ENCODE measurements at places on chromosomes 5 and 9. TPM values are rescaled to one million over a fixed set of nuclear protein-coding genes. Genes with fewer than 3 reads are reported as not detected.

The UBE2QL1 gene
- total RNA-seq: not detected

The PCDHB9 gene
- total RNA-seq: not detected

The FRMD3 gene
- total RNA-seq: 0.27 TPM

The LIFR gene
- total RNA-seq: not detected

The BTNL3 gene
- total RNA-seq: not detected

The SLC6A7 gene
- not detected for total RNA-seq

DNA sequence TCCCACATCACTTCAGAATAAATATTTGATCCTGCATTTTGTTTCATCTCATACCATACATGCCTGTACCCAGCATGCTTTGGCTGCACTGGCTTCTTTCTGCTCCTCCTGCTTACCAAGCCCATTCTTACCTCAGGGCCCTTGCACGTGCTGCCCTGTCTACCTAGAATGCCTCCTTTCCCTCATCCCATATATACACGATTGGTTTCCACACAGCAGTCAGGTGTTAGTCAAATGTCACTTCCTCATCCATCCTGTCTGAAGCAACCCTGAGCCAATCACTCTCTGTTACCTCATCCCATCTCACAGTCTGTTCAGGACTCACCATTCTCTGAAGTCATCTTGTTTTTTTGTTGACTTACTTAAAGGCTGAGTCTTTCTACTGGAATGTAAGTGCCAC is 30.3 kb downstream of the CAST start:
- H3K36me3 ChIP-seq: peaks cover 3% of the 10 kb centered on the region
- peaks cover 4% of the 10 kb centered on the region for H3K4me1 ChIP-seq
- no peak overlapping the region for H3K27ac ChIP-seq
- no peaks in the 10 kb centered on the region for H3K27me3 ChIP-seq
- no peak for DNase-seq
- H3K4me3 ChIP-seq: no peak overlapping the region

DNA sequence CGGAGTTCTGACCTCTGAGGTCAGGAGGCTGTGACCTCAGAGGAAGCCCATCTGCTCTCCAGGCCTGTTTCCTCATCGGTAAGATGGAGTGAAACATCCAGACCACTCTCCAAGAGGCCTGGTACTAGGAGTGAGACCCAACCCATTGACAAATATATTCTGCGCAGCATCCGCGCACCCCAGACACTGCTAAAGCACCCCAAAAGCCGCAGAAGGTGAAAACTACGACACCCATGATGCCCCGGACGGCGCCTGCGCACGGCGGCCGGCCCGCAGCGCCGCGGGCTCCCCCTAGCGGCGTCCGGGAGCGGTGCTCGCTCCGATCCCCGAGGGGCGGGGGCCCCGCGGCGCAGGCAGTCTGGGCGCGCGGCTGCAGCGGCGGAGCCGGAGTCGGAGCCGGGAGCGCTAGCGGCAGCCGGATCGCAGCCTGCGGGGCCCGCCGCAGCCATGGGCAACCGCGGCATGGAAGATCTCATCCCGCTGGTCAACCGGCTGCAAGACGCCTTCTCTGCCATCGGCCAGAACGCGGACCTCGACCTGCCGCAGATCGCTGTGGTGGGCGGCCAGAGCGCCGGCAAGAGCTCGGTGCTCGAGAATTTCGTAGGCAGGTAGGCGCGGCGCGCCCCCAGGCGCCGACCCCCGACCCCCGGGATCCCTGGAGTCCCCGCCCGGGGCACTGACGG is at the start of gene DNM1:
DNM1 (plus strand) TSS at position 356 of the 683 bp plus-strand sequence; CDS start at position 448, 92 bp downstream.
- H3K36me3 ChIP-seq: no peaks in the 10 kb centered on the region
- DNase-seq: peak; percentile 66
- H3K27me3 ChIP-seq: peaks cover 9% of the 10 kb centered on the region
- H3K4me1 ChIP-seq: peaks cover 18% of the 10 kb centered on the region
- H3K4me3 ChIP-seq: peak within 1 kb of the TSS; percentile 62
- peak within 1 kb of the TSS; percentile 77 for H3K27ac ChIP-seq

- DNase-seq: peak; percentile 56
- H3K27ac ChIP-seq: no peak overlapping the region
- H3K4me1 ChIP-seq: peaks cover 29% of the 10 kb centered on the region
- no peak overlapping the region for H3K4me3 ChIP-seq
- no peaks in the 10 kb centered on the region for H3K27me3 ChIP-seq
Observed at GRCh38 chr5:173618927-173619519, 2.6 kb upstream of the BOD1 start.

- no peaks in the 10 kb centered on the region for H3K36me3 ChIP-seq
- H3K27ac ChIP-seq: no peak overlapping the region
- no peak for DNase-seq
- peaks cover 16% of the 10 kb centered on the region for H3K4me1 ChIP-seq
Observed at GRCh38 chr5:16780325-16780724, 155.8 kb downstream of the MYO10 start.

- DNase-seq: peak; percentile 69
- peaks cover 41% of the 10 kb centered on the region for H3K4me1 ChIP-seq
- H3K4me3 ChIP-seq: no peak overlapping the region
- no peaks in the 10 kb centered on the region for H3K27me3 ChIP-seq
Observed at GRCh38 chr5:75023368-75024159, 28.8 kb downstream of the GCNT4 start.

- H3K36me3 ChIP-seq: no peaks in the 10 kb centered on the region
- H3K4me3 ChIP-seq: no peak overlapping the region
- DNase-seq: no peak
- no peaks in the 10 kb centered on the region for H3K4me1 ChIP-seq
- no peak overlapping the region for H3K27ac ChIP-seq
Observed at GRCh38 chr5:137833463-137833862, 34.2 kb upstream of the MYOT start.

DNA sequence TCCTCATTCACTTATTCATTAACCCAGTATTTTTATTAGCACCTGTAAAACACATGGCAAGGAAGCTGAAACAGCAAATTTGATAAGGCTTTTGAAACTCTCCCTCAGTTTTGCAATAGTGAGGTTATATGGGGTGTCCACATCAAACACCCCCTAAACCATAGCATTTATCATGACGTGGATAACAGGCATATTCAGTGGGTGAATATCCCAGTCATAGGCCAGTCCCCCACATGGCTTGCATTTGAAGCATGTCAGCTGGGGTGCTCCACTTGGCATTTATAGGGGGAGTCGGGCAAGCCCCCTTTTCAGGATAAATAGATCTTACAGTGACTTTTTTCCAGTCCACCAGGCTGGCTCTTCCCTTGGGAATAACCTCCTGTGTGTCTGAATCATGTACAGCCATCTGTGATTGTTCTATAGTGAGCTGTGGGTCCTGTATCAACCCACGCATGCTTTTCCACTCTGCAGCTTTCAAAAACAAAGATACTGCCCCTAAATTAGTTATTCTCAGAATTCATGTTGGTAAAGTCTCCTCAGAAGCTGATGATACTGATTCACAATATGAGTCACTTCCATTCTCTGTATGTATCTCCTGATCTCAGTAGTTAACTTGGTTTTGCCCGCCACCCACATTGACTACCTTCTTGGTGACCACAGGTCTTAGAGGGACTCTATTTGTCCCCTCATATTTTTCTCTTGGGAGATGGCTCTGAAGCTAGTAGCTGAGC is 84.4 kb upstream of the SPIN1 start:
- peaks cover 2% of the 10 kb centered on the region for H3K27me3 ChIP-seq
- H3K27ac ChIP-seq: peak overlapping the region; percentile 88
- H3K4me3 ChIP-seq: peak overlapping the region; percentile 30
- no peaks in the 10 kb centered on the region for H3K36me3 ChIP-seq
- H3K4me1 ChIP-seq: peaks cover 39% of the 10 kb centered on the region

GRCh38 chr9:18905028-18905882 is 127.8 kb downstream of the SAXO1 start:
- H3K27me3 ChIP-seq: peaks cover 1% of the 10 kb centered on the region
- H3K36me3 ChIP-seq: no peaks in the 10 kb centered on the region
- H3K4me1 ChIP-seq: no peaks in the 10 kb centered on the region
- H3K27ac ChIP-seq: no peak overlapping the region
- no peak overlapping the region for H3K4me3 ChIP-seq
- no peak for DNase-seq

DNA sequence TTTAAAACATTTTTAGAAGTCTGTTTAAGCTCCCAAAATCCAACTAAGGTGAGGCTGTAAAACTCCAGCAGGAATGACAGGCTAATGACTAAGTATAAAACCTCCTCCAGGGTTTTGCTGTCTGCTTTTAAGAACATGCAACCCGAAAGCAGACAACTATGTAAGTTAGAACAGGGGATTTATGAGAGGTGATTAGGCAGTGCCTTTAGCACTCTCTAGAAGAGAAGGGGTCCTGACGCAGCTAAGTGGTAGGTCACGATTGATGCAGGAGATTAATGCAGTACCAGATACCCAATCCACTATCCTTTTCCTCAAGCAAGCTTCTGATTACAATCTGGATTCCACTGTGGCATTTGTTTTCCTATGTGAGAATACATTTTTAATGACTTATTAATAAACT is 25.9 kb downstream of the HOMER1 start:
- peaks cover 4% of the 10 kb centered on the region for H3K36me3 ChIP-seq
- H3K27ac ChIP-seq: no peak overlapping the region
- no peaks in the 10 kb centered on the region for H3K27me3 ChIP-seq
- no peak for DNase-seq

DNA sequence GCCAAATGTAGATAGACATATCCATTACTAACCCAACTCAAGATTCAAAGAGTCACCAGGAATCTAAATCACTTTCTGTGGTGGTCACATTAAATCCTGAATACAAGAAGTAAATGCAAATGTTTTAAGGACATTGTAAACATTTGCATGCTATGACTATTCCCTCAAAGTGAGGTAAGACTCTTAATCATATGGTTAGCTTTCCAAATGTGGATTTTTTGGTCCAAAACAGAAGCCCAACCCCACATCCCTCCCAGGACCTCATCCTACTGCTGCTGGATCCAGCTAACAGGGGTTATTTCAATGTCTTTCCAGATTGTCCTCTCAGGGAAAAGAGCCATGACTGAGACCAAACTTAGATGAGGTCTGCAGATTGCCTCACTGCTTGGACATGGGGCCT is 228.1 kb upstream of the PANK3 start:
- H3K4me3 ChIP-seq: no peak overlapping the region
- no peak overlapping the region for H3K27ac ChIP-seq
- no peak for DNase-seq

DNA sequence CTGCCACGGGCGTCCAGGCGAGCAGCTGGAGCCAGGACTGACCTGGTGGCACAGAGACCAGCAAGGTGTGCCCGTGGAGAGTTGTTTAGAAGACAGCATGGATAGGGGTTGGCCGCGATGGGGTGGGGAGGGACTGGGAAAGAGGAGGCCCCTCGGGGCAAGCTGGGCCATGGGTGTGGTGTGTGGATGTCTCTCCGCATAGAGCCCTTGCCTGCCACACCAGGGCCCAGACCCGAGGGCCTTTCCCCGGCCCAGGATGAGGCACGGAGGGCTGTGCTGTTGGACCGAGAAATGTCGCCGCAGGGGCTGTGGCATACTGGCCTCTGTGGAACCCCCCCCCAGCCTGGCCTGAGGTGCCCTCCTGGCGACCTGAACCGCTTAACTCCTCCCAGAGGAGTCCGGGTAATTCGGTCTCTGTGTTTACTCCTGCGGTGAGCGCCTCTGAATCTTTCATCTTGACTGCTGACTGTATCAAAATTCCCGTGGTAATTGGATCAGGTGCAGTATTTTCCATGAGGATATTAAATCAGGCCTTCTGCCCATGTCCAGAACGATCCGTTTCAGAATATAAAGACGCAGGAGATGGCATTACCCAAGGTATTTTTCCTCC is 22.5 kb upstream of the LAMC3 start:
- H3K4me1 ChIP-seq: no peaks in the 10 kb centered on the region
- no peaks in the 10 kb centered on the region for H3K36me3 ChIP-seq
- no peak for DNase-seq
- no peaks in the 10 kb centered on the region for H3K27me3 ChIP-seq
- H3K4me3 ChIP-seq: no peak overlapping the region
- no peak overlapping the region for H3K27ac ChIP-seq

DNA sequence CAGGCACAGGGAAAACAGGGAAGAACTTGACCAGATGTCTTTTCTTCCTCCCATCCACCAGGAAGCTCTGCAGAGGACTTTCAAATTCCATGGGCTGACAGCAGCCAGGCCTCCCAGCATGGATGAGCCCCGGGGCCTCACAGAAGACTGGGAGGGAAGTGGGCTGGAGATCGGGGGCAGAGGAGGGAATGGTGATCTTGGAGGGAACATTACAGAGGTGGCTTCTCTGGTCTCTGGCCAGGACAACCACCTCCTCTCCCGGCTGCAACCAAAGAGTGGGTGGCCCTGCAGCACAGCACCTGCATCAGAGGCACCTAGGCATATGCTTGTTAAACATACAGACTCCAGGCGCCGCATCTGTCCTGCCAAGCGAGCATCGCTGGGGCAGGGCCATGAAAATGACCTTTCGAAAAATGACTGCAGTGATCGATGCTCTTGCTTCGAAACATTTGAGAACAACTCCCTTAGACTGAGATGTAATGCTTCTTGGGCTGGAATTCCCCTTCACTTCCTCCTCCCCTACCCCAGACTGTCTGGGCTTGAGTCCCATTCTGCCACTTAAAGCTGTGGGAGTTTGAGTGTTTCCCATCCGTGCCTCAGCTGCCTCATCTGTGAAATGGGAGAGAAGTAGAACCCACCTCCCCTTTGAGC is 68.7 kb upstream of the UNC5A start:
- no peak for DNase-seq
- no peaks in the 10 kb centered on the region for H3K36me3 ChIP-seq
- peaks cover 19% of the 10 kb centered on the region for H3K4me1 ChIP-seq
- H3K27me3 ChIP-seq: peaks cover 71% of the 10 kb centered on the region
- no peak overlapping the region for H3K4me3 ChIP-seq

DNA sequence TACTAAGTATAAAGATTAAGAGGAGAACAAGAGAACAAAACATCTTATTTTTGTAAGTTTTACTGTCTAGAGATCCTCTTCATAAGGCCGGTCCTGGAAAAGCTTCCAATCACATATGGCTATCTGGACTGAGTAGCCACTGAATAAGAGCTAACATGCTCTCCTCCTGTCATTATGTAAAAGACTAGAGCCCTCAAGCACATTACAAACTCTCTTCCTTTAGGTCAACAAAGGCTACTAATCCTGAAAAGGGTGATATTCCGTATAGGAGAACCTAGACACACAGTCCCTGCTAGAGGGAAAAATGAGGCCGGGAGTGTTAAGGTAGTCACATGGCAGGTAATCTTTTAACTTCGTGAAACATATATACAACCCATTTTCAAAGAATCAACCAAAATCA is 665.6 kb downstream of the EFNA5 start:
- no peak overlapping the region for H3K4me3 ChIP-seq
- H3K27me3 ChIP-seq: no peaks in the 10 kb centered on the region
- no peak overlapping the region for H3K27ac ChIP-seq
- no peaks in the 10 kb centered on the region for H3K4me1 ChIP-seq
- no peak for DNase-seq
- H3K36me3 ChIP-seq: no peaks in the 10 kb centered on the region

GRCh38 chr5:56094579-56095361 is 100.0 kb upstream of the IL6ST start:
- peaks cover 64% of the 10 kb centered on the region for H3K4me1 ChIP-seq
- peak; percentile 79 for DNase-seq
- peaks cover 1% of the 10 kb centered on the region for H3K36me3 ChIP-seq
- H3K4me3 ChIP-seq: no peak overlapping the region
- H3K27ac ChIP-seq: peak overlapping the region; percentile 62

GRCh38 chr5:114924769-114925168 is 244.9 kb downstream of the TRIM36 start:
- H3K4me1 ChIP-seq: no peaks in the 10 kb centered on the region
- peaks cover 2% of the 10 kb centered on the region for H3K27me3 ChIP-seq
- DNase-seq: no peak
- no peak overlapping the region for H3K27ac ChIP-seq

All from activated CD8-positive, alpha-beta T cell treated with anti-CD3 and anti-CD28 coated beads for 36 hours (primary cell).